ENCODE measurements at places on chromosomes 3 and 15.

DNA sequence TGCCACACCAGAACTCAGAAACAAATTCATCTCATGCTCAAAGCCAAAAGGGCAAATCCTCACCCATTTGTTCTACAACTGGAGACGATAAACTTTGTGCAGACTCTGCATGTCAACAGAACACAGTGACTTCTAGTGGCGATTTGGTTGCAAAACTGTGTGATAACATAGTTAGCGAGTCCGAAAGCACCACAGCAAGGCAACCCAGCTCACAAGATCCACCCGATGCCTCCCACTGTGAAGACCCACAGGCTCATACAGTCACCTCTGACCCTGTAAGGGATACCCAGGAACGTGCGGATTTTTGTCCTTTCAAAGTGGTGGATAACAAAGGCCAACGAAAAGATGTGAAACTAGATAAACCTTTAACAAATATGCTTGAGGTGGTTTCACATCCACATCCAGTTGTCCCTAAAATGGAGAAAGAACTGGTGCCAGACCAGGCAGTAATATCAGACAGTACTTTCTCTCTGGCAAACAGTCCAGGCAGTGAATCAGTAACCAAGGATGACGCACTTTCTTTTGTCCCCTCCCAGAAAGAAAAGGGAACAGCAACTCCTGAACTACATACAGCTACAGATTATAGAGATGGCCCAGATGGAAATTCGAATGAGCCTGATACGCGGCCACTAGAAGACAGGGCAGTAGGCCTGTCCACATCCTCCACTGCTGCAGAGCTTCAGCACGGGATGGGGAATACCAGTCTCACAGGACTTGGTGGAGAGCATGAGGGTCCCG, 199.7 kb downstream of the AKAP13 start:
- DNase-seq: no peak

DNA sequence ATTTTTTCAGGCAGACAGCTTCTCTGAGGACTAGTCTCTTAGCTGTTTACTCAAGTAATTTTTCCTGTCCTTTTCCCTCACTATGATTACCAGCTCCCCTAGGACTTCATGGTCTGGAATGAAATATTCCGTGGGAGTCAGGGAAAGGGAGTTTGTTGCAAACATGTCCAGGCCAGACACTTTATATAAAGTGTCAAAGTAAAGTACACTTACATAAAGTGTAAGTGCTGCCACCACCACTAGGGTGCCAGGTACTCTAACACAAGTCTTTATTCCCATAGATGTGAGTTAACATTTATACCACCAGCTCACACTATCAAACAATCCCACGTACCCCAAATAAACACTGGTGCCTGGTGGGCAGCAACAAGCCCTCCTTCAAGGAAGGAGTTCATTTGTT, 179.8 kb downstream of the SNRPN start:
- DNase-seq: no peak

GRCh38 chr3:62574266-62574898, 201.0 kb upstream of the FEZF2 start:
- no peak for DNase-seq

- no peak for DNase-seq
Measured at GRCh38 chr15:39472621-39473297, 108.1 kb upstream of the THBS1 start.

GRCh38 chr3:23981955-23982354, 36.9 kb downstream of the NR1D2 start:
- no peak for DNase-seq

- no peak for DNase-seq
Measured at GRCh38 chr3:195001961-195002861, 268.7 kb downstream of the XXYLT1 start.

- no peak for DNase-seq
Measured at GRCh38 chr3:151544164-151544548, 83.3 kb upstream of the IGSF10 start.

DNA sequence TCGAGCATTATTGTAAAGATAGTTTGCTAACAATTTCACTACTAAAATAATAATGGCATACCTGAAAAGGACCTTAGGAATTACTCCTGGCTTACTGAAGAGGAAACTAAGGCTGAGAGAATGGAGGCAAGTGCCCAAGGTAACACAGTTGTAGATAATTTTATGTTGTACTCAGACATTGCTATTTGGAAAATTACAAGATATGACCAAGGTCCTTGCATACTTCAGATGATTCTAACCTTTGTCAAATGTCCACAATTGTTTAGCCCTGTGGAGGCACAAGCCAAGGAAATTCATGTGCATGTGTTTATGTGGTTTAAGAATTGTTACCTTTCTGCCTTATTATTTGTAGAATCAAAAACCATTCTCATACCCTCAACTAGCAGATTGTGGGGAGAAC, 105.7 kb downstream of the TUSC7 start:
- DNase-seq: no peak

DNA sequence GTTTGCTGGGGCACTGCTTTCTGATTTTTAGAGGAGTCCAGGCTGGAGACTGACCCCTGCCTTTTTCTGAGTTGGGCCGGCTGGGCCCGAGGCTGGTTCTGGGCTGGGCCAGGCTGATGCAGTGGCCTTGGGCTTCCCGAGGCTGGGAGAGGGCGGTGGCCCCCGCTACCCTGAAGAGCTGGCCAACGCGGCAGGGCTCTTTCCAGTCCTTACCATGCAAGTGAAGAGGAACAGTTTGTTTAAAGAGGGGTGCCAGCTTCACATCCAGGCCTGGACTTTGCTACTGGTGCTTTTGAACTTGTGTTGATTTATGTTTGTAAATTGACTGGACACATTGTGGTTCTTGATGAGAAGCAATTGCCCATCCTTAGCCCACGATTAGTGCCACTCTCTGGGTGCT, 15.3 kb downstream of the IGF1R start:
- no peak for DNase-seq

- no peak for DNase-seq
Measured at GRCh38 chr3:11555211-11555782, 88.4 kb downstream of the VGLL4 start.

DNA sequence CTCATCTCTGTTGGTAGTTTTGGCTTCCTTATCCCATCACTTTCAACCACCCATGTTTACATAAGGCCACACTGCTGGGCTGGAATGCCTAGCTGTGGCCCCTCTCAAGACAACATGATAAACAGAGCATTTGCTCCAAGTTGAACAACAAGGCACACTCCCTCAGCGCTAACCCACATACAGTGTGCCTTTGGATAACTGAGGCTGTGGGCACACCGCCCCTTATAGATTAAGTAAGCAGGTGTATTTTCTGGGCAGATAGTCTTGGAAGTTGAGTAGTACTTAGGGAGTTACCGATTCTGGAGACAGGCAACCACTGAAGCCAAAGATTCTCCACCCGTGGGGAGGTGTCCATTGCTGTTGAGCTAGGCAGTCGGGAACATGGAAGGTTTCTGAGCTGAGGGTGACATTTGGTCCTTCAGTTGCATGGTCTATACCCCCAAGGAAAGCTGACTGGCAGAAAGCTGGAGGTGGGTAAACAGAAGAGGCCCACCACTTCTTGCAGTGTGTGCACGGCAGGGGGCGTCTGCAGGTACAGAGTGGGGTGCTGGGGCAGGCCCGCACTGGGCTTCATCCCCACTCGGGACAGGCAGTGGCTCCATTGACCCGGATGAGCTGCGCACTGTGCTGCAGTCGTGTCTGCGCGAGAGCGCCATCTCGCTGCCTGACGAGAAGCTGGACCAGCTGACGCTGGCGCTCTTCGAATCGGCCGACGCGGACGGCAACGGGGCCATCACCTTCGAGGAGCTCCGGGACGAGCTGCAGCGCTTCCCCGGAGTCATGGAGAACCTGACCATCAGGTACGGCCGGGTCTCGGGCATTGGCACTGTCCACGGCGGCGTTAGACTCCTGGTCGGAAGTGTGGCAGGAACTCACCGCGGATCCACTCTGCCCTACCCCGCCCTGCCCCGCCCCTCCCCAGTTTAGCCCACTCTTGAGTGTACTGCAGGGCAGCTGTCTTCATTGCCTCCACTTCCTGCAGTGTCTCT, 16.8 kb downstream of the NOX5 start:
- DNase-seq: no peak

DNA sequence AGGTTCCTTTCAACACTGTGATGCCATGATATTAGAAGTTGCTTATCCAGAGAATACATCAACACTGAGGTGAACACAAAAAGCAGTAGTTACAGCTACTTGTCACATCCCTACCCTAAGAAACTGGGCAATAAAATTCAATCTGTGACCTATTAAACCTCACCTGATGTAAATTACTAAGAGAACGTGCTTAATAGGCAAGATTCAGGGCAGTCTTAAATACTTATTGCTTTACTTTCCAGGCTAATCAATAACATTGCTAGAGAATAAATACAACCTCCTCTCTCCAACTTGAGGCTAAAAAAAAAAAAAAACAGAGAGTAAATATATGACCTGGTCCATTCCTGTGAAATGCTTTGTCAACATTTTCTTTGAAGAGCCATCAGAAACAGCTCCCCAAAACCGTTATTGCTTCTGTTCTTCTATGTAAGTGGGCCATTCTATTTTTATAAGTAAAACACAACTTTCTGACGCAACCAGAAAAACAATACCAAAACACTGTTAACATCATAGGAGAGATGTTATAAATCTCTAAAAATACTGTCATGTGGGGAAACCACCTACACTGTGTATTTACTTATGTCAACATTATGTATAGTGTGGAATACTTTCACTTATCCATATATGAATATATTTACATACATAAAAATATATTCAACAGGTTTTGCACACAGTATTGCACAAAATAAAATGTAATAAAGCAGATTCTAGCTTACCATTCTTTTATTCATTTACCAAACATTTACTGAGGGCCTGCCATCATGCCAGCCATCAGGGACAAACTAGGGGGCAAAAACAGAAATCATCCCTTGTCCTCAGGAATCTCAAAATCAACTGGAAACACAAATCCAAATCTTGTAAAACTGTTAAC, 2.7 kb downstream of the NKIRAS1 start:
- DNase-seq: no peak

- no peak for DNase-seq
Measured at GRCh38 chr3:55875113-55875512, 388.0 kb upstream of the WNT5A start.

DNA sequence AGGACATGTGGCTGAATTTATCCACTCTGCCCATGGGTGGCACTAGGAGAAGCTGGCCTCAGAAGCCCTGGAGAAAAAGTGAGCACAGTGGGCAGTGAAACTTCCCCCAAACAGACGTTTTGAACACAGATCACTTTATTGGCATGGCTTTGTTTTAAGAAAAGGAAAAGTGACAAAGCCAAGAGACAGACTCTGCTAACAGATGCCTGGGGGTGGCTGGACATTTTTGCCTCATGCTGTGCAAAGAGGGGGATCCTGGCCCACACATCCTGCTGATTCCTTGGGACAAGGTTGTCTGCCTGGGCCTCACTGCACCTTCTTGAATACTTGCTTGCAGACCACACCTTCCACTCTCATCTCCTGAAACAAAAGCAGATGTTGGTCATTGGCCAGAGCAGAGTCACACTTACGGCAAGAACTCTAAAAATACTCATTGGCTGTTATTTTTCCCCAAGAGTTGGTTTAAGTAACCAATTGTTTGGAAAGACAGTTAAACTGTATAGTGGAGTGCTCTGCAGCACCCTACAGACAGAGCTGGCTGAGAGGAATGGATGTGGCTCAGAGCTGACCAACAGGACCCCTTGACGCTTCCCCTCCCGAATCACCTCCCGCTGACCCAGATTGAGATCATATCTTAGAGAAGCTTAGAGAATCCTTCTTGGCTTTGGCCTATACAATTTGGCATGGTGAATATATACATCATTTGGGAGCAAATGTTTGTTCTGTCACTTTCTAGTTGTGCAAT, 22.0 kb downstream of the RBP1 start:
- no peak for DNase-seq

- no peak for DNase-seq
Measured at GRCh38 chr3:107561980-107562379, 39.2 kb downstream of the BBX start.

GRCh38 chr3:149877668-149878067, 64.7 kb downstream of the RNF13 start:
- DNase-seq: no peak

DNA sequence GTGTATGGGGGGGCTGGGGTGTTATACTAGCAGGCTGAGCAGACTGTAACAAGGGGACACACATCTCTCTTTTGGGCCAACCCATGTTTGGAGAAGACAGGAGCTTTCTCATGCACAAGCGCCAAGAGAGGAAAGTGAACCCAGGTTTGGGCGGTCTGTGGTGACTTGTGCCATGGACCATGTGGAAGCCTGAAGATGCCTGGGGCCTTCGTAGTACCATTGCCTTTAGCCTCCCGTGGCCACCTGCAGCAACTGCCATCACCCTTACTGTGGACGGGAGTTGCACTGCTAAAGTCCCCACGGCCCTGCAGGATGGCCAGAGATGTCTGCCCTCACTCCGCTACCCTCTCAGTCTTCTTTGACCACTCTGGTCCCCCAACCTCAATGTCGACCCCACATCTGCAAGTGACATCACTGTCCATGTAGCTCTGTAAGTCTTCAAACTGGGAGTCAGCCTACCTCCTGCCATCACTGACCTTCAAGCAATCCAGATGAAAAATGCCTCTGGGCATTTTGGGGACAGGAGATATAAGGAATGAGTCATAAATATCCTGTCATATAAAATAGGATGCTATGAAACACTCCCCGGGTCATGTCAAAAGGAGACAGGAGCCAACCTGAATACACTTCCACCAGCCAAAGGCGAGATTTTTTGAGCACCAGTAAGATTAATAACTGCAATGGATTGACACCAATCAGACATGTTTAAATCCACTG, 74.7 kb upstream of the C15orf39 start:
- no peak for DNase-seq

DNA sequence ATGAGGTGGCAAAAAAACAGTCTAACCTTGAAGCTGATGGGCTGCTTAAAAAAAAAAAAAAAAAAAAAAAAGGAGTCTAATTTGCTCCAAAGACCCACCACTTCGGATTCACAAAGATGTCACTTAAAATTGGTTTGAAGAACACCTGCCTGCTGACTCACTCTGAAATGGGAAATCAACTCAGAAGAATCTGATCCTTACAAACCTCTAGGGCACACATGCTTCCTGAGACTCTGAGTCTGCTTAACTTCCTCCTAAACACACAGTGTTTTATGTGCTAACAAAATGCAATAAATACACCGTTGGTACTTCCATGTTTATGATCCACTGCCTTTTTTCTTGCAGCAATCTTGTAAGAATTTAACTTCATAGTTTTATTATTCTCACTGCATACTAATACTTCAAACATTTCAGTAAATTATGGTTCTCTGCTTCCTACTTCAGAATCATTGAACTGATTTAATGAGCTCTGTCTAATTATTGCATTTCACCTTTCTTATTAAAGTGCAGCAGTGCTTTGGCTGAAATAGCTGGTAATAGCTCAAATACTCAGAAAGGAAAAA, 73.0 kb upstream of the FRMD4B start:
- DNase-seq: no peak

GRCh38 chr3:139979991-139980390, 45.0 kb downstream of the CLSTN2 start:
- no peak for DNase-seq

DNA sequence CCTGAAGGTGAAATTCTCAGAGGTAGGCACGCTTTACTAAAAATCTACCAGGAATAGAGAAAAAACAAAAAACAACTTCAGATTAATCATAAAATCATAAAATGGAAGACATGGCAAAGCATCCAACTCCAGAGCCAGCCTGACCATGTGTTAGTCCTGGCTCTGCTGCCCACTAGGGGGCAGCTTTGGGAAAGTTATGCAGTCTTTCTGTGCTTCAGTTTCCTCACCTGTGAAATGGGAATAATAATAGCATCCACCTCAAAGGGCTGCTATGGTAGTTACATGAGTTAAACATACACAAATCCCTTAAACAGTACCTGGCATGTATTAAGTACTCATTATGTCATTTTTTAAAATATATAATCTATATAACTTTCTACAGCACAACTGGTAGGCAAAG, 52.3 kb downstream of the WNT5A start:
- DNase-seq: no peak

GRCh38 chr3:102092617-102093466, 243.5 kb downstream of the NFKBIZ start:
- no peak for DNase-seq

Data from glomerular endothelial cell (primary cell).